ENCODE measurements at places on chromosomes 11 and 22. TPM values are rescaled to one million over a fixed set of nuclear protein-coding genes. Genes with fewer than 3 reads are reported as not detected.

Gene FOSL1
- total RNA-seq, result not detected

Gene NXPE1
- total RNA-seq, result not detected

GRCh38 chr22:41557401-41558240, 3.2 kb upstream of the CSDC2 start:
- no peak for DNase-seq

DNA sequence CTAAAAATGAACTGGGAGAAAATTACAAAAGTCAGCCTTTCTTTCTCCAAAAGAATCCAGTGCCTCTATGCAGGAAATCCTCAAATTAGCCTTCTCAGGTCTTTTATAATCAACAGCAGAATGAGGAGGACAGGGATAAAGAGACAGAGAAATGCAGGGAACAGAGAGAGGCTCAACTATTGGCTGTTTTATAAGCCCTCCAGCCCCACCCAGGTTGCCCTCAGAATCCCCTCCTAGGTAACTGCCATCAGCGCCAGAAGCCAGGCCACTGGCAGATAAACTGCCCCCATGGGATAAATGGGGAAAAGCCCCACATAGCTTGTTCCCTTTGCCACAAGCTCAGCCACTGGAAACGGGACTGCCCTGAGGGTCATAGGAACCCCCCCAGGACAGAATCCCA, 10.9 kb upstream of the HMOX1 start:
- no peak for DNase-seq

- no peak for DNase-seq
Observed at GRCh38 chr11:76603202-76603601, 67.3 kb downstream of the LRRC32 start.

DNA sequence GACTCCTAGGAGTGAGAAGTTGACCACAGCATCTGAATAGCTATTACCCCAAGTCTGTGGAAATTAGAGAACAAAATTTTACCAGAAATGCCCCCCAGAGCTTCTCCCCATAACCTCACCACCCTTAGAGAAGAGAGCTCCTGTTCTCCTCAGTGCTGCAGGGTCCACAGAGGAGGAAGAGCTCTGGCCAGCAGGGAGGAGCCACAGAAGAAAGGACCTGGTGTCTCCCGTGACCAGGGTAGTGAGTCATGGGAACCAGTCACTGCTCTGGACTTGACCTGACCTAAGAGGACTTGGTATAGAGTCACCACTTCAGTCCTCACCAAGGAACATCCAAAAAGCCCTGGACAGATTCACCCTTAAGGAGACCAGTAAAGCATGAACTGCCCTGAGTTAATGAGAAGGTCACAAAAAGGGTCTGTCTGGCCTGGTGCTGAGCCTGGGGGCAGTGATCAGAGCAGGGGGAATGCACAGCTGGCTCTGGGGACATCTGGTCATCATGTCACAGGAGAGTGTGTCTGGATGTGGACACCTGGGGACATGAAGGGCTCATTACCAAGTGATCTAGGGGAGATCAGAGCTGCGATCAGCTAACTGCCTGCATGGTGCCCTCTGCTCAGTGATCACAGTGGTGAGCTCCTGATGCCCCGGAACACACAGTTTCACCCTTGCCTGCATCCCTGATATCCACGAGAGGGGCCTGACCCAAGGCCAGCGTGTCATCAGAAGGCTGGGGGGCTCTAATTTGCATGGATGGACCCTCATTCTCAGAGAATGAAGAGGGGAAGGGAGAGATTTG, 103.3 kb upstream of the TOP3B start:
- no peak for DNase-seq
